ENCODE measurements at places on chromosomes 2 and 18.

DNA sequence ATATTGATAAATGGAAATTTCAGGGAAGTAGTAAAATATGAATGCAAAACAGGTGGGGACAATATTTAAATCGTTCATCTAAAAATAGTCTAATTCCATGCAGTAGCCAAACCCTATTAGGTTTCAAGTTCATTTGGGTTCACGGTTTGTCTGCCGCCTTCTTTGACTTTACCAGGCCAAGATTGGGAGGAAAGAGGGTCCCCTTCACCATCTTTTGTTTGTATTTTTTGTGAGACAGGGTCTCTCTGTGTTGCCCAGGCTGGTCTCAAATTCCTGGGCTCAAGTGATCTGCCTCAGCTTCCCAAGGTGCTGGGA is 98.5 kb upstream of the ATL2 start:
- no peak for DNase-seq

- DNase-seq: no peak
Measured at GRCh38 chr2:1598800-1599199, 145.5 kb downstream of the PXDN start.

DNA sequence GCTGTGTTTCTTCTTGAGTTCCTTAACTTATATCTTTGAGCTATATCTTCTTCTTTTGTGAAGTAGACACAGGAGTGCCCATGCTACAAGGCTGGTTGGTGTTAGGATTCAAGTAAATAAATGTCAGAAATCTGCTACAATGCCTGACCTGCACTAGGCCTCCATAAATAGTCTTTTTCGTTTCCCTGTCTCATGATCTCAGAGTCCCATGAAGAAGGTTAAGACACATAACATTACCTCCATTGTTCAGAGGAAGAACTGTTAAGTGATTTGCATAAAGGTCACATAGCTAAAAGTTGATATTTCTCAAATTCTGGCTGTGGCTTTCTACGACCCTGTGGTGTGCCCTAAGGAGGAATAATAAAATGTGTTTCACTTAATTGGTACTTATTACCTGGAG is 228.4 kb downstream of the KCNS3 start:
- no peak for DNase-seq

DNA sequence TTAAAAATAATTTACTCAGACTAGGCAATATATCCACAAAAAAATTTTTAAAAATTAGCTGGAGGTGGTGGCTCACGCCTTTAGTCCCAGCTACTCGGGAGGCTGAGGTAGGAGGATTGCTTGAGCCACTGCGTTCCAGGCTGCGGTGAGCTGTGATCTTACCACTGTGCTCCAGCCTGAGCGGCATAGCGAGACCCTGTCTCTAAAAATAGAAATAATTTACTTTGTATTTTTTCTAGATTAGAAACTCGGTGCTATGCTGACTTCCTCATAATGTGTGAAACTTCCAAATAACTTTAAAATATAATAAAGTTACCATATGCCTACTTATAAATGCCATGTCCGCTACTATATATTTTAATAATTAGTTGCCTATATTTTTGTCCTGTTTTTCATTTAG is 6.7 kb downstream of the PPIG start:
- DNase-seq: no peak

DNA sequence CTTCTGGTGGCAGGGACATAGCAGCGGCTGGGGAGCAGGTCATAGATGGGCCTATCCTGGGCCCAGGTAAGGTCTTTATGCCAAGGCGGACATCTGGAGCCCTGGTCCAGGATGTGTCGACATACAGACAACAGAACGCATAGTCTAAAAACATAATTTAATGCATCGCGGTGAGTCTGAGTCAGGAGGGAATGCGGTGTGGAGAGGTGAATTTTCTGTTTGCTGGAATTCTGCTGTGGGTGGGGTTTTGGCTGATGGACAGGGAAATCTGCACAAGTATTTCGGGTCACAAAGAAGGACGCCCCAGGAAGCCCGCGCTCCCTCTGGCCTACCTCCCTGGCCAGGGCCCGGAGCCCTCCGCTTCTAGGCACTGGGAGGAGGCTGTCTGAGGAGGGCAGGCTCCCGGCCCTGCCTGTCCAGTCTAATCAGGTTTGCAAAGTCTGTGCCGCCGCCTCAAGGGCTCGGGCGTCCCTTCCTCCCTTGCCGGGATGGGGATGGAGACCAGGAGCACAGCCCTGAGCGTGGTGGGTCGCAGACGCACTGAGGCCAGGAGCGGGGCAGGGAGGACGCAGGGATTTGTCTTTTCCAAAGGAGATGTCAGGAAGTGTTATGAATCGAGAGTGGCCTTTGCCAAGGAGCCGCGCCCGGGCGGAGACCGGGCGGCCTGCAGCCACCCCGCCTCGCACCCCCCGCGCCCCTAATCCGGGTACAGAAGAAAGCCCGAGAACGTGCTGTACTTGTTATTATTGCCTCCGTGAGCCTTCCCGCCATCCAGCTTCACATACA is 2.3 kb downstream of the C1QL2 start:
- DNase-seq: no peak

GRCh38 chr2:105399207-105399861 is 483 bp upstream of the FHL2 start:
- no peak for DNase-seq

- DNase-seq: no peak
Measured at GRCh38 chr2:217517402-217517801, 485.4 kb downstream of the TNS1 start.

DNA sequence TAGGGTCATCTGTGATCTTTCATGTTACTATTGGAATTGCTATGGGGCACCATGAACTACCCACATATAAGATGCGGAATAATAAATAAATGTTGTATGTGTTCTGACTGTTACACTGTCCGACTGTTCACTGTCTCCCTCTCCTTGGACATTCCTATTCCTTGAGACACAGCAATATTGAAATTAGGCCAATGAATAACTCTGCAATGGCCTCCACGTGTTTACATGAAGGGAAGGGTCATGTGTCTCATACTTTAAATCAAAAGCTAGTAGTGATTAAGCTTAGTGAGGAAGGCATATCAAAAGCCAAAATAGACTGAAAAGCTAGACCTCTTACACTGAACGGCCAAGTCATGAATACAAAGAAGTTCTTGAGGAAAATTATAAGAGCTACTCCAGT is 751.3 kb downstream of the SOCS6 start:
- no peak for DNase-seq

GRCh38 chr2:156472686-156473085 is 36.5 kb downstream of the GPD2 start:
- no peak for DNase-seq

GRCh38 chr2:29747786-29748470 is 173.5 kb downstream of the ALK start:
- DNase-seq: no peak

- DNase-seq: no peak
Measured at GRCh38 chr2:54429054-54429453, 27.1 kb upstream of the SPTBN1 start.

- no peak for DNase-seq
Measured at GRCh38 chr2:231037731-231038482, 584 bp downstream of the C2orf72 start.

- DNase-seq: no peak
Measured at GRCh38 chr18:25962176-25962575, 128.2 kb downstream of the SS18 start.

GRCh38 chr18:78538669-78539440 is 440.8 kb upstream of the SALL3 start:
- no peak for DNase-seq

DNA sequence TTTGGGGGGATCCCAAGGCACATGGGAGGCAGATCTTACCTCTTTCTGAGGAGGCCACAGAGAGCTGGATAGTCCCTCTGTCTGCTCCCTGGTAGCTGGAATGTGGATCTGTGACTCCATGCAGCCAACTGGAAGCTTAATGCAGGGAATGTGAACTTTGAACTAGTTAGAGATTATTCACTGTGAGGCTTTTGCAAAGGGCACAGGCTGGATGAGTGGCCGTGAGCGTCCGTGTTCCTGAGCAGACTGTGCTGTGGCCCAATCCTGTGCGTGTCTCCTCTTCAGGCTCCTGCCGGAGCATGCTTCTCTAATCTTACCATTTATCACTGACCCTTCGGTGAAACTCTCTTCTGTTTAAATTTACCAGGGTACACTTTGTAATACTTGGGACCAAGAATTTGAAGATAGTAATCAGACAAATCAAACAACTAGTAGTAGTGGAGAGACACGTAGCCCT is 187.6 kb downstream of the PTPRM start:
- no peak for DNase-seq

- DNase-seq: no peak
Measured at GRCh38 chr2:148594216-148594615, 50.3 kb upstream of the EPC2 start.

DNA sequence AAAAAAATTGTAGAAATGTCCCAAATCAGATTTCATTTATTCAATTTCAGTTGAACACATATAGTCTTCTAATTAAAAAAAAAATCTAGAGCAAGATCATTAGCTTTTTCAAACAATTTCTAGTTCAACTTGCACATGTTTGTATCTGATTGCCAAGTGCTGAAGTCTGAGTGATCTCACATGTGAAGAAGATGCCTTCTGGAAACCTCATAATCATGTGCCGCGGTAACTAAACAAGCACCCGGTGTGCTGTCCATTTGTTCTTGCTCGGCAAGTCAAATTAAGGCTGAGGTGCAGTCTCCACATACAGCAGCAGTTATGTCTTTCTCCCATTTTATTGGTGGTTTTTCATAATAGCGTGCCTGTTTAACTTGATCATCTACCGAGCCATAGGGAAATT is 18.7 kb downstream of the CABLES1 start:
- no peak for DNase-seq

GRCh38 chr2:132037527-132038178 is 124.1 kb downstream of the ANKRD30BL start:
- peak; percentile 7 for DNase-seq

GRCh38 chr2:14999114-14999661 is 366.7 kb downstream of the LRATD1 start:
- no peak for DNase-seq

DNA sequence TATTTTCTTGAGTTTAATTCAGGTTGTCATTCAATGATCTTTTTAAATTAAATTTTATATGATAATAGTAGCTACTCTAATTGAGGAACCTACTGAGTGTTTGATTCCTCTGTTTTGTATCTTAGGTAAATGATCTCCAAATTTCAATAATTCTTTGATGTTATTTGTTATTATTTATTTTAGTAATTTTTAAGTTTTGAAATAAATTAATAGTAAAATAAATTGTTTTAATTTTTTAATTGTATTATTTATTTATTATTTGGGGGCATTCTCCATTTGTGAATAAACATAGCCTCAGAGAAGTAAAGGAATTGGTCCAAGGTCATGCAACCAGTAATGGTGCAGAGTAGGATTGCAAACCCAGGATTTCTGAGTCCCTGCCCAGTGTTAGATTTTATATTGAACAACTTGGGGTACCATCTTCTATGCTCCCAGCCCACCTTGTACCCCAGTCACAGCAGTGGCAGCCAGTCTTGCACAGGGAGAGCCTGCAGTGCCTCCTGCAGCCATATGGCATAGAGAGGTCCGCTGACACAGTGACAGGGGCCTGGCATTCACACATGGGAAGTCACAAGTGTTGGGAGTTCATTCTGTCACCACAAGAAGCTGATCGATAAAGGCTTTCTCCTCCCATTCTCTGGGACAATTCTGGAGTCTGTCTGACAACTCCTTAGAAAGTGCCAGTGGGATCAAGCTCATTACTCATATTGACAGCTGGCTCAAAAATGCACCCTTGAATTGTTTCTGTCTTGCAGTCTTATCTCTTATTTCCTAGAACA is 110.0 kb upstream of the ETAA1 start:
- no peak for DNase-seq

- no peak for DNase-seq
Measured at GRCh38 chr2:196248467-196249094, 77.2 kb upstream of the STK17B start.

- DNase-seq: no peak
Measured at GRCh38 chr2:242004902-242005230, 135.3 kb downstream of the RTP5 start.

GRCh38 chr2:207133820-207134519 is 31.8 kb downstream of the KLF7 start:
- DNase-seq: no peak

- no peak for DNase-seq
Measured at GRCh38 chr2:4139731-4140130, 436.4 kb downstream of the DCDC2C start.

- DNase-seq: no peak
Measured at GRCh38 chr2:178284613-178285286, 90.4 kb downstream of the OSBPL6 start.

- no peak for DNase-seq
Measured at GRCh38 chr2:227153307-227153706, 10.7 kb downstream of the COL4A4 start.

GRCh38 chr18:5914016-5914415 is 18.7 kb upstream of the TMEM200C start:
- DNase-seq: no peak

GRCh38 chr18:12233378-12233777 is 20.8 kb upstream of the CIDEA start:
- no peak for DNase-seq

GRCh38 chr2:46012618-46013240 is 284.5 kb upstream of the EPAS1 start:
- no peak for DNase-seq
